ENCODE measurements at places on chromosomes 6 and 20.

DNA sequence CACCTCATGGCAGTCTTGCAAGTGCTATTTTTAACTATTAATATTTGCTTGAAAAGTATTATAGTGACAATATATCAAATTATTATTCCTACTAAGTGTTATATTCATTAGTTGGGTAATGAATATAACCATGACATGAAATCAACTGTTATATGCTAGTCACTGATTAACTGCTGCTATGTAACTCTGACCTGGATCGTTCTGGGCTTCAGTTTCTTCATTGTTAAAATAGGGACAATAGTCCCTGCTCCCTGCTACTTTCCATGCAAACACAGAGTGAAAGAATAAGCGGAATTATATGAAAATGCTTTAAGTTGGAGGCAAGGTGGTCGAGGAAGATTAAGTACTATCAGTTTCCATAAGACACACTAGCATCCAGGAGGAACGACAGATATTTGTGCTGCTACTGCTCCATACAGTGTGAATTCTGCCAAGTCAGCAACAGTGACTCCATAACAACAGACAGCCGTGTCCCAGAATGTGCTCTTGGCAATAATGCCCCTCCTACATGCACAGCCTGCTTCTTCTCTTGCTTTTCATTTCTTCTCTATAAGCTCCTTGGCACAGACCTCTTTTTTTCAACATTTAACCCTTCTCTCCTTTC lies 107.2 kb downstream of the CHD6 start:
- DNase-seq = no peak

GRCh38 chr20:24773751-24774201 lies 175.3 kb upstream of the CST7 start:
- peak; percentile 80 for DNase-seq

GRCh38 chr6:134014588-134015137 lies 37.8 kb downstream of the SLC2A12 start:
- DNase-seq = no peak

DNA sequence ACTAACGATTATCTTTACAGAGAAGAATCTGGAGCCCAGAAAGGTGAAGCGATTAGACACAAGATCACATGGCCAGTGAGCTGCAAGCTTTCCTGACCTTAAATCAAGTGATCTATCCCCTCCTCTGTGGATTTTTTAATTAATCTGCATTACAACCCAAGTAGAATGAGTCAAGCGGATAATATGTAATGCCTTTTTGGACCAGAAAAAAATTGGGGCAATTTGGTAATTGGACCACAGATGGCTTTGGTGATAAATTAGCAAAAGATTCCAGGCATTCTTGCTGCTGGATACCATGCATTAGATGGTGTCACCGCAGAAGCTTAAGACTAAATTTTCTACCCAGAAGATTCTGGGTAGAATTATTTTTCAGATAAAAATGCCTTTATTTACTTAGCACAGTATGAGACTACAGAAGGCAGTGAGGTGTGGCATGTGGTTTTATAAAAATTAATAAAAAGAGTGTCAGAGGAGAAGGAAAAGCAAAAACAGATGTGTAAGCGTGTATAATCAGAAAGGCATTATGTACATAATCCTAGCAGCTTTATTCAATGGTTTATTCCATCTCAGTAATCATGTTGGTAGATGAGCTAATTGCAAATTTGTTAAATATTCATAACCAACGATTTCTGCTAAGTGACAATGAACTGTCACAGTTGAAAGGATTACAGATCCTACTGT lies 53.9 kb upstream of the PCSK2 start:
- DNase-seq = no peak

DNA sequence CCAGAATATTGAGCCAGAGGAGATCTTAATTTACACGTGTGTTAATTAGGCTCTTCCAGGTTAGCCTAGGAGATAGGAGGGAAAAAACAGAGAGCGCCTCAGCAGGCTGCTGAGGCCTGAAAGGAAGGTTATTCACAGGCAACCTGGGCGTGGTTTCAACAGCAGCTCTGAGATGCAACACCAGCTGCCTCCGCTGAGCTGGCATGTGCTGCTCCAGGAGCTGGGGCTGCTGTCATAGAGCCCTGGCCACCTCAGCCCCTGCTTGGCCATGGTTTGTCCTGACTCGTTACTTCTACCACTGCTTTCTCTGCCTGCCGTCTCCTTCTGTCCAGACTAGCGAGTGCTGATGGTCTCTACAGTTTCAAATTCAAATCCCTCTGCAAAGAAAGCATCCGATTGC lies 32.4 kb upstream of the RPP40 start:
- DNase-seq = peak; percentile 40

GRCh38 chr6:126795161-126795560 lies 323.3 kb upstream of the RSPO3 start:
- DNase-seq = no peak

DNA sequence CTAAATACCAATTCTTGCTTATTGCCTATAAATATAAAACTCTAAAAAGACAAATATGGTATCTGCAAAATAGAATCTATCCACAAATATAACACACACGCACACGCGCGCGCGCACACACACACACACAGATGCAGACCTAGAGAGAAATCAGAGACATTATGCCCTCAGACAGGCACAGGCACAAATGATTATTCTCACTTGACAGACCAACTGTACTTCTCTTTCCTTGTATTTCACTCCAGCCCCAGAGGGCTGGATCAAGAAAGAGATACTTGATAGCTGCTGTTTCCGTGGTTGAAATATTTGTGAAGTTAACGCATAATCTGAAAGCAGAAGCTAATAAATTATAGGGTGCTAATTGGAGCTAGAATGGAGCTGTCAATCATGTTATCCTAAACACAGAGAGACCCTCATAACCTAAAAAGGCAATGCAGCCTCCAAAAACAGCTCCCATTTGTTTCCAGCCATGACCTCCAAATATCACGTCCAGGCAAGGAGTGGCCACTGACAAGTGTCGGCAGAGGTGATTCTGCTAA lies 11.5 kb downstream of the VGLL2 start:
- no peak for DNase-seq

DNA sequence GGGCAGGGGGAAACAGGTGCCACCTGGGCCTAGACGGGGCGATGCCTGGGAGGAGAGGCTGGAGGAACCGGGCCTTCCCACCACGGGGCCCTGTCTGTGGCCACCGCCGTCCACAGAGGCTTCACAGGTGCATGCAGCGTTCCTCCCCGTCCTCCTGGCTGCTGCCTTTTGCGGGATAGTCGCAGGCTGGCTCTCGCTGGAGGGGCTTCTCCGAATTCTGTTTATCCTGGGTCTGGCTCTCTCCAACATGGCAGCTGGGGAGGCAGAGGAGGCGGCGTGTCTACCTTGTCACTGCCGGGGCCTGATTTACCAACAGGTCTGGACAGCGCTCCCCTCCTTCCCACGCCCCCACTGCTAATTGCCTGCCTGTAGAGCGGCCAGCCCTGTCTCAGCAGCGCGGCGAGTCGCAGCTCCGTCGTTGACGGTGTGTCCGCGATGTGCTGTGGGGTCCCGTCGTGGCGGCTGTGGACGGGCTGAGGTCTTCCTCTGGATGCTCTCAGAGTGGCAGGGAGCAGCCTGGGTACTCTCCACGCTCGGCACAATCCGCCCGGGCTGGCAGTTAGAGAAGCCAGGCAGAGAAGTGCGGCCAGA lies 262.9 kb downstream of the TAF4 start:
- no peak for DNase-seq

DNA sequence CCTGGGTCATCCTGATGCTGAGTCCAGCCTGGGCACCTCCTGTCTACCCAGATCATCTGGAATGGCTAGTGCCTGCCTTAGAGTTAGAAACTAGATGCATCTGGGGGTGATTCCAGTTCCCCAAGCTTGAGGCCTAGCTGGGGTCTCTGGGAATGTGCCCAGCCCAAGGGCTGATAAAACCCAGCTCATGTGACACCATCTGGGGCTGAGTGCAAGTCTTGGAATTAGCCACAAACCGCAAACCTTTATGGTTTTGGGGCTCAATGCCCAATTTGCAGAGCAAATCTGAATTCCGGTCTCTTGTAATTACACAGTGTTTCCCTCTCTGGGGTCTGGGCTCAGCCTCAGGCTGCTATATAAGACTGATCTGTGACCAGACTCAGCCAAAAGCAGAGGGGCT lies at the start of gene BPIFB4:
Gene BPIFB4 (plus strand): TSS at position 385 of the 400 bp plus-strand sequence. CDS start 1,884 bp downstream, outside the sequence.
- peak; percentile 4 for DNase-seq

- no peak for DNase-seq
Observed at GRCh38 chr6:137493218-137494038, 766 bp downstream of the OLIG3 start.

DNA sequence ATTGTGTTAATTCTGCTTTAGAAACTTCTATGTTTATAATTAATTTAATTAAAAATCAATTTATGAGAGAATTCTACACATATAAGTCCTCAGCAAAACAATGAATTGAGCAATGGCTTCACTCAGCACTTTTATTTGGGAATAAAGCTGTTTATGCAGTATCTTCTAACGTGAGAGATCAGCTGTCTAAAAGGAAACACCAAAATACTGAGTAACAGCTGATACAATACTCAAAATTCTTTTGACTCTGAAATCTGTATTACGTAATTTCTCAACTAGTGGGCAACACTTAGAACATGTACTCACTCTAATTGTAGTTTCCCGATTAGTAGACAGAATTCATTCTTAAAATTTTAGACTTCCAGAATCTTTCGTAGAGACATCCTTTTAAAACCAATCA lies 49.8 kb downstream of the MAP3K7 start:
- peak; percentile 48 for DNase-seq

DNA sequence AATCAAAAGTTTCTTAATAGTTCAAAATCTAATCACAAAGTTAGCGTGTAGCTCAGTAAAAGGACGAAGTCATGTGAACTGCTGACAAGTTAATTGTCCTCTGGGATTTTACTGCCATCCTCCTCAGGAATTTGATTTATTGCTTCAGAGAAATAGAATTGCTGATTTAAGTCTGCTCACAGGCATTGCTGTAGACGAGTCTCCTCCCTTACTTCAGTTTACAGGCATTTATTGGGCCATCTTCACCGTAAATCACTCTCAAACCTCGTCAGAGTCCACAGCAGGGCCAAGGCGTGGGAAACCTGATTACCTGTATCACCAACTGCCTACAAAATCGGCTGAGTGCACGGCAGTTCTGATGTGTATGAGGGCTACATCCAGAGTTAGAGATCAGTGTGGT lies 119.1 kb upstream of the PDE10A start:
- no peak for DNase-seq

DNA sequence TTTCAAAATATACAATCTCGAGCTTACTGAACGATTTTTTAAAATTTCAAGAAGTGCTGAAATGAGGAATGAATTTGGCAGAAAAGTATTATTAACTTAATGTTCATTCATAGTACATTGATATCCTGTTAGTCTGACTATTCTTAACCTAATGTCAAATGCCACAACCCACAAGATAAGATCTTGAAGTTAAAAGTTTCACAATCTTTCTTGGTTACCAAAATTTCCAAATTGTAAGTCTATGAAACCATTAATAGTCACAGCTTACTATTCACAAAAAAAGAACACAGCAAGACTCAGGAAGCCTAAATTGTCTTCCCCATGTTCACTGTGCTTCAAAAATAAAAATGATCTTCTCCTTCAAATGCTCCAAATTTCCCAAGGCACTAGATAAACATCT lies 71.3 kb downstream of the HACE1 start:
- DNase-seq = peak; percentile 21

DNA sequence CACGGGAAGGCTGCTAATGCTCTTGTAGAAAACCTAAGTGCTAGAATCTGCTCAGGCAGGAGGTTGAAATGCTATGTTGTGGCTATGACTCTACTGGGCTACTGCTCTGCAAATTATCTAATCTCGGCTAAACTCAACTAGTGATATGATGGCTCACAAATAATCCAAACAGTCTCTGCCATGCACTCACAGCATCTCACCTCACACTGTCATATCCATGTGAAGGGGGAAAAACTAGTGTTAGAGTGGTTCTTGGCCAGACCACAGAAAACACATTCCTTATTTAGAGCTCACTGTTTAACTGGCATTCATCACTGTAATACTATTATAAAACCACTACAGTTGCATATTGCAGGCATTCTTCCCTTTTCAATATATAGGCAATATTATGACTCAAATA lies 81.8 kb upstream of the DST start:
- DNase-seq = peak; percentile 78

DNA sequence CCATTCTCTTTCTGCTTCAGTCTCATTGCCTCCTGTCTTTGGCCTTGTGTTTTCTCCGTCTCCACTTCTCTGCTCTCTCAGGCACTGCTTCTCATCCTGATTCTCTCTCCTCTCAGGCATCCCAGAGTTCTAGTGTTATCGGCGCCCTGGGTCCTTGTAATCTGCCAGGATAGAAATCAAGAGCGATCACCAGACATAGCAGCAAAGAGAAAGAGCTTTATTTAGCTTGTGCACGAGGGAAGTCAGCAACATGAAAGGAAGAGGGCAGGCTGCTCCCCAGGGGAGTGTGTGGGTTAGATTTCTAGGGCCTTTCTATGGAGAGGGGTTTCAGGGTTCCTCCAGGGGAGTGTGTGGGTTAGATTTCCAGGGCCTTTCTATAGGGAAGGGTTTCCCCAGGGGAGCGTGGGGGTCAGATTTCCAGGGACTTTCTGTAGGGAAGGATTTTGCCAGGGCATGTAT lies 32.5 kb downstream of the SUN5 start:
- DNase-seq = no peak

DNA sequence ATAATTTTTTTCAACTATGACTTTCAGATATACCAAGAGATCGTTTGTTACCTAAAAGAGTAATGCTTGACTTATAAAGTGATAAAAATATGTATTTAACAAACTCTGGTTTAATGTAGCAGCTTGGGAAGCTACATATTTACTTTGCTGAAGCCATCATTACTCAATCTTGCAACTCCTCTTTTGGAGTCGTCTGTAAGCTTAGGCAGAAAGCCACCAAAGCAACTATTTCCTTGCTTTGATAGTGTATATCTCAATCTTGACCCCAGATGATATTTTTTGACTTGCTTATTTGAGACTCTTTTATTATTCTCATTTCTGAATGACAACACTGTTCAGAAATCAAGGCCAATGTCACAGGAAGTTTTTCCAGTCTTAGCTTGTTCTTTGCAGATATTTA lies 183.0 kb downstream of the SAMD5 start:
- no peak for DNase-seq

- DNase-seq = no peak
Observed at GRCh38 chr20:49999329-49999728, 16.5 kb downstream of the SNAI1 start.

- no peak for DNase-seq
Observed at GRCh38 chr20:36875702-36876472, at the start of gene TLDC2. TSS of gene TLDC2 (plus strand) at chr20:36876138. CDS start at chr20:36876175, 37 bp downstream.

DNA sequence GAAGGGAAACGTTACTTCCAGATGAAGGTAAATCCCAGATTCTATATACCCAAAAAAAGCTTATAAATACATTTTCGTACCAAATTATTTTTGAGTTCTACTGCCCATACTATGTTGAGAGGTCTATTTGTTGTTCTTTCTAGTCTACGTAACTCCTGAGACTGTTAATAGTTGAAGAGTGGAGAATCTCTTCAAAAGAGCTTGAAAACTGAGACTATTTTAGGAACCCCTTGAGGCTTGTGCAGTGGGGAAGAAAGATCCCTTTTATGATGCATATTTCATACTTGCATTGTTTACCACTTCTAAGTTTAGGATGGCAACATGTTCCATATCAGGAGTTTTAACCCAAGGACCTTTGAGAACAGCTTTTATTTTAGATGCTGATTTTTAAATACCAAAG lies 245.0 kb downstream of the TMEM242 start:
- no peak for DNase-seq

GRCh38 chr6:101509536-101509935 lies 116.0 kb downstream of the GRIK2 start:
- DNase-seq = peak; percentile 61

- no peak for DNase-seq
Observed at GRCh38 chr6:118736440-118736839, 85.0 kb upstream of the CEP85L start.

GRCh38 chr20:19539191-19539590 lies 218.9 kb upstream of the RIN2 start:
- no peak for DNase-seq

All from EL (cell line).